Activated CD4-positive, alpha-beta T cell treated with anti-CD3 and anti-CD28 coated beads for 24 hours (primary cell): ENCODE measurements at places on chromosomes 12 and 14.

GRCh38 chr12:42299392-42300308, 26.2 kb downstream of the ZCRB1 start:
- peak; percentile 56 for DNase-seq

GRCh38 chr12:11701433-11701832, 52.0 kb downstream of the ETV6 start:
- no peak for DNase-seq

DNA sequence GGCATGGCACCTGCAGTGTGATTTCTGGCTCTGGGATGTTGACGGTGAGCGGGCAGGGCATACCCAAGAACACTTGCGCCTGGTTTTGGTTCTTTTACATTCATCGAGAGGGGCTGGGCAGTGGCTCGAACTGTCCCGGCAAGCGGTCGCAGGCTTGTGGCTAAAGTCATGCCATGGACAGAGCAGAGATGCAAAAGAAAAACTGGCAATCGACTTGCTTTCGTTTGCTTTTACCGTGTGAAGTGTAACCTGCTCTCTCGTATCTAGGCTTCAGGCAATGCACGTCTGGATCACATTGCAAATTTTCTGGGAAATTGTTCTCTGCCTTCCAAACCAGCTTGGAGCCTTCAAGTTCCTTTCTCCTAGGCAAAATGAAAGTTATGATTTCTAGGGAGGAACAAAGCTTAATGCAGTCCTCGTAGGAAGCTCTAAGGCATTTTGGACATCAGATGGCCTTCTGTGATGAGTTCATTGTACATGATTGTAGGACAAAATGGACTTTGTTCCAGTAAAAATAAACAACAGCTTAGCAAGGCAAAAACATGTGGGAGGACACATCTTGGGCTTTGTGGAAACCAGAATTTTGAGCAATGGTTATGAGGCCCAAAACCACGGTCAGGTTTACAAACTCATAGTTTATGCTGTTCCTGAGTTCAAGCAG, 18.3 kb downstream of the ADGRD1 start:
- no peak for DNase-seq

DNA sequence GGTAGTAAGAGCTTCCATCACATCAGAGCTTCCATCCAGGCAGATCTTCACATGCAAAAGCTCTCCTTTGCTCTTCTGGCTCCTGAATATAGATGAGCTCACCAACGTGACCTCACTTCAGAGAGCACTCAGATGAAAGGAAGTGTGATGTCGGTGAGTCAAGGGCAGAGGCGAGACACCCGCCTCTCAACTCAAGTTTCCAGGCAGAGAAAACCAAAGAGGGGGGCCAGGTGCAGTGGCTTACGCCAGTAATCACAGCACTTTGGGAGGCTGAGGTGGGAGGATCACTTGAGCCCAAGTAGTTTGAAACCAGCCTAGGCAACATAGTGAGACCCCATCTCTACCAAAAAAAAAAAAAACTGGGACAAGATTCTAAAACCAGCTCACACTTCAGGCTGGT, 126.9 kb downstream of the DUSP6 start:
- DNase-seq = peak; percentile 60

- DNase-seq = no peak
These were observed 162.2 kb downstream of the STXBP6 start for GRCh38 chr14:24887623-24888304.

DNA sequence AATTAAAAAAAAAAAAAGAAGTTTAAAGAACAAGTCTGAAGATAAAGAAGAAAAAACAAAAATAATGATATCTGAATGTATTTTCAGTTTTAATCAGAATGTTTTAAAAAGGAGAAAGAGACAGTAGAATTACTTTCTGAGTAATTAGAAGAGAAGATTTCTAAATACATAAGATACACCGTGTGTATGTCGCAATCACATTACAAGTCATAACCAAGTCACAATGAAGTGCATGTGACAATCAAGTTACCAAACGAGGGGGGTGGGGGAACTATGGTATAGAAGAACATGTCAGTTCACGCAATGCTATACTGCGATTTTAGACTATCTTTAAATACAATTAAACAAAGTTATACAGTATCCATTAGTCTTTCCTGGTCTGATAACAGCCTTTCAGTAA, 1464.1 kb upstream of the FLRT2 start:
- DNase-seq = no peak

DNA sequence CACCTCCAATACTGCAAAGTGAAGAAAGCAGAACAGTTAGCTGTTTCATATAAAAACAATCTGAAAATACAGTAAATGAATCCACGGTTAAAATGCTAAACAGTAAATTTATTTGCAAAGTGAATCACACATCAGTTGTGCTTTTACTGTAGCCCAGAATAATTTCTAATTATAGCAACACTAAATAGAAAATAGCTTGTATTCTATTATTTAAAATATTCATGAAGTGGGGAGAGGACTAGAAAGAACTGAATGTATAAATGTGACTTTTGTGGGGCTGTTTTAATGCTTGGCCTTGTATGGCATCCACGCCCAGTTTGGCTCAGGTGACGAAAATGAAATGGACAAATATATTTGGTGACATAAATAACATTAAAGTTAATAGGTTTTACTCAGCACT, 148.2 kb downstream of the ATP23 start:
- DNase-seq = no peak

- DNase-seq = no peak
These were observed 67.1 kb upstream of the DNM1L start for GRCh38 chr12:32611986-32612385.

DNA sequence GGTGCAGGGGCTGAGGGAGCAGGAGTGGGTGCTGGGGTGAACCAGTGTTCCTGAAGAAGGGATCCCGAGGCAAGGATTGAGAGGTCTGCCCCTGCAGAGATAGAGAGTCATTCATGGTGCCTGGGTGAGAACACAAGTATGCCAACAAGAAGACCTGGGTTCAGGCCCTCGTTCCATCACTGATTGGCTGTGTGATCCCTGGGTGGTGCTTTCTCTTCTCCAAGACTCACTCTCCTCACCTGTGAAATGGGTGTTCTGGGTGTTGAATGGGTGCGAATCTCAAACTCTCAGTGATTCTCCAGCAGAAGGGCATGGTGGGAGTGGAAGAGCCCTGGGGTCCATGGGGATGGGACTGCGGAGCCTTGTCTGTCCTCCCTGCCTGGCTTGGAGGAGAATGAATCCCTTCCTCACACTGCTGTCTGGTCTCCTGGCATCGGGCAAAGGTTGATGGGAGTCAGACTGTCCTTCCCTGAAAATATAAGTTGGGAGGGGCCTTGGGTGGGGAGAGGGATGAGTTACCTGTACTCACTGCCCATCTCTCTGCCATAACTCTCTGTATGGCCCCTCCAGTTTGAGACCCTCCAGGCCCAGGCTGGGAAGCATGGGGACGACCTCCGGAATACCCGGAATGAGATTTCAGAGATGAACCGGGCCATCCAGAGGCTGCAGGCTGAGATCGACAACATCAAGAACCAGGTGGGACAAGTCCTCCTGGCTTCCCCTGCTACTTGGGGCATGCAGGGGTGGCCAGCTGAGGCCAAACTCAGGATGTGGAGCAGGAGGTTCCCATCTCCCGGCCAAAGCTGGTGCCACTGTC, 9.6 kb downstream of the KRT7 start:
- DNase-seq = no peak

DNA sequence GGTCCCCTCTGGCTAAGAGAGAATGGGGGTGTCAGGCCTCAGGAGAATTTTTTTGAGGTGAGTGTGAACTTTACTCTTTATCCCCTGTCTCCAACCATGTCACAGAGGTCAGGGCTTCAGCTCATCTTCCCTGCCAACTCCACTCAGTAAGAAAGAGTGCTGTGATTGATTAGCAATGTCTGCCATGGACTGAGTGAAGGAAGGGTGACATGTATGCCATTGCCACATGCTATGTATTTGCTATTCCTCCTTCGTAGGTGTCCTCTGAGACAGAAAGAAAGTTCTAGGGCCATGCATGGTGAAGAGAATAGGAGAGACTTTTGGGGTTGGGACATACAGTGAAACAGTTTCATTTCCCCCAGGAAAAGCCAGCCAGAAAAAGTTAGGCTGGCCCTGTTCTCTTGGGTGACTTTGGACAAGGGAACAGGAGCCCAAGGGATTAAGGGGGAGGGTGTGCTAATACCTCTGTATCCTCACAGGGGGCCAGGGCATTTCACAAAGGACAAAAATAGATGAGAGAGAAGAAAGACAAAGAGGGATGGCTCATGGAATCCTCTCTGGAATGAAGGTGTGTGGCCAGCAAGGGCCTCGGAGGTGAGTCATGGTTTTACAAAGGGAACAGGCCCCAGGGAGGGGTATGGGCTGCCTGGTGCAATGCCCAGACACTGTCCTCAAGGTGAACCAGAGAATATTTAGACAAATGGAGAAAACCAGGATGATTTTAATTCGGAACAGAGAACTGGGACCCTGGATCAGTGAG, 13.9 kb upstream of the MYL2 start:
- no peak for DNase-seq

- DNase-seq = no peak
These were observed 954 bp upstream of the SLC39A2 start for GRCh38 chr14:20998139-20998538.

DNA sequence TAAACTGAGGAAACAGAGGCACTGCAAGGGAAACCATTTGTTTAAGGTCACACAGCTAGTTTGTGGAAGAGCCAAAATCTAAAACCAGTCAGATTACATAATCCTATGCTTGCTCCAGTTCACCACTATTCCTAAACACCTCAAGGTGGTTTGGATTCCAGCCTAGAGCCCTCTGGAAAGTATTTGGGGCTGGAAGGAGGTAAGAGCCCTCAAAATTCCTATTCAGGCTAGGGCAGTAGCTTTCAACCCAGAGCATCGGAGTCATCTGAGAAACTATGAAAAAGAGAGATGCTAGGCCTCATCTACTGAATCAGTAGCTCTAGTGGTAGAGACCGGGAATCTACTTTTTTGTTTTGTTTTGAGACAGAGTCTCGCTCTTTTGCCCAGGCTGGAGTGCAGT, 16.0 kb upstream of the SPPL3 start:
- no peak for DNase-seq

DNA sequence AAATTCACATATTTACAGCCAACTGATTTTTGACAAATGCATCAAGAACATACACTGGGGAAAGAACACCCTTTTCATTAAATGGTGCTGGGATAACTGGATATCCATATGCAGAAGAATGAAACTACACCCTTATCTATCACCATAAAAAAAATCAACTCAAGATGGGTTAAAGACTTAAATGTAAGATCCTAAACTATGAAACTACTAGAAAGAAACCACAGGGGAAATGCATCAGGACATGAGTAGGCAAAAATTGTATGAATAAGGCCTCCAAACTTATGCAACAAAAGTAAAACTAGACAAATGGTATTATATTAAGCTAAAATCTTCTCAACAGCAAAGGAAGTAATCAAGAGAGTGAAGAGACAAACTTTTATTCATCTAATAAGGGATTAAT, 242.6 kb downstream of the CPNE8 start:
- no peak for DNase-seq

- DNase-seq = no peak
These were observed 39.6 kb downstream of the TEAD4 start for GRCh38 chr12:2998789-2999264.

DNA sequence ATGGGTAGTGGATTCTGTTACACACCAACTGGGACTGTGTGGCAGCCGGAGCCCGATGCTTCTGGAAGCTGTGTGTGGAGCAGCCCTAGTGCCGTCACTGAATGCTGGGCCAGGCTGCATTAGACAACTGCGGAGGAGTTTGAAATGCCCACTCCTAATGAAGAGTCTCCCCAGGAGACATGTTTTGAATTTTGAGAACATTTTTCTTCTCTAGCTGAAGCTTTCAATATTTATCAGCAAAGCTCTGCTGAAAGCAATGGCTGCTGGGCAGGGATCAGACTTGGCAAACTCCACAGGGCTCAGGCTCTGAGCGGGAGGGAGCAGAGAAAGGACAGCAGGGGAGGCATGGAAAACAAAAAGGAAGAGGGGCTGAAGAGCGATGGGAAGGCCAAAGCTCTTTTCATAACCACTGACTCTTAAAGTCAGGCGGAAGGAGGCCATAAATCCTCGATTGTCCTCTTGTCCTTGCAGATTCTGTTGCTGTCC, 189.1 kb downstream of the MON2 start:
- DNase-seq = no peak

- no peak for DNase-seq
These were observed 8.7 kb upstream of the RNASE4 start for GRCh38 chr14:20675669-20676068.

DNA sequence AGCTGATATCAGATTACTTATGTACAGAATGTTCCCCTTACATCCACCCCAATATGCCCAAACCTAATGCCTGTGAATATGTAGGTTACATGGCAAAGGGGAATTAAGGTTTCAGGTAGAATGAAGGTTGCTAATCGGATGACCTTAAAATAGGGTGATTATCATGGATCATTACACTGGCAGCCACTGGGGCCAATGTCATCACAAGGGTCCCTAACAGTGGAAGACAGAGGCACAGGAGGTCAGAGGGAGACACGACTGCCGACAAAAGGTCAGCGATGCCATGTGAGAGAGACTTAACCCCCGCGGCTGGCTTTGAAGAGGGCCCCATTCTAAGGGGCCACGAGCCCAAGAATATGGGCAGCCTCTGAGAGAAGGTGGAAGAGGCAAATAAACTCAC, 106.8 kb upstream of the EVL start:
- no peak for DNase-seq

- DNase-seq = no peak
These were observed 87.0 kb upstream of the MAP1LC3B2 start for GRCh38 chr12:116472193-116472592.

DNA sequence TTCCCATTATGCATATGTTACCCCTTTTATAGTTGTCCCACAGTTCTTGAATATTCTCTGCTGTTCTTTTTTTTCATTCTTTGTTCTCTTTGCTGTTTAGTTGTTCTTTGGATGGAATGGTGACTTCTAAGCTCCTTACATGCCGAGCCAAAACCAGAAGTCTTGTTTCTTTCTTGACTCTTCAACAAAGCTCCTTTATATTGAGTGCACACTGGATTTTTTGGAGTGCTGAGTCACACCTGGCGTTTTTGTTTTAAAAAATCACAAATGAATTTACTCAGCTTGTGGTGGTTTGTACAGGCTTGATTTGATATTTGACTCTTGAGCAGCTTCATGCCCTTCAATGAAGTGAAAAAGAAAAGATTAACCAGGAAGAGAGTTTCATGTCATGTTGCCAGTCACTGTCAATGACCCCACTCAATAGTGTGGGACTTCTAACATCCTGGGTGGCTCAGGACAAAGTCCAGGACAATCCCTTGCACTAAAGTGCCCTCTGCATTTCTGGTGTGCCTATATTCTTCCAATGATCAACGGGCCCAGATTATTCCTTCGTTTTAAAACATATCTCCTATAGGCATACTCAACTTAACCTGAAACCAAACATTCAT, 112.4 kb upstream of the SLC38A4 start:
- no peak for DNase-seq

- no peak for DNase-seq
These were observed 19.0 kb downstream of the OTUB2 start for GRCh38 chr14:94045101-94045500.

GRCh38 chr12:47844264-47845019, 24.7 kb upstream of the HDAC7 start:
- no peak for DNase-seq
